ENCODE measurements at places on chromosomes 7 and 10.

DNA sequence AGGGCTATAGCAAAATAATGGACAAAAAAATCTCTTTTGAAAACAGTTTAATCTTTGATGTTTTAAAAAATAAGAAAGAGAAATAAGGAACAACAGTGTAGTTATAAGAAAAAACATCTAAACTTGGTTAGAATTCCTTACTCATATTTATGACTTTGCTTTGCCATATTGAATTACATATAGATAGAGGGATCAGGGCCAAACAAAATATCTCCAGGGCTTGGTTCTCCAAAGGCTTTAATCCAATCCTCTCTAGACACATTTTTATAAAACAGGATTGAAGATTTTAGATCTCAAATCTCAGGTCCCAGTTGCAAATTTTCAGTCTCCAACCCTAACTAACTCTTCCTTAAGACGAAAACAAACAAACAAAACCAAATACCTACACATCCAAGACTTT is 72.6 kb upstream of the RHOBTB1 start:
- no peak for DNase-seq

- no peak for DNase-seq
Measured at GRCh38 chr10:10156917-10157600, 860.6 kb upstream of the CELF2 start.

DNA sequence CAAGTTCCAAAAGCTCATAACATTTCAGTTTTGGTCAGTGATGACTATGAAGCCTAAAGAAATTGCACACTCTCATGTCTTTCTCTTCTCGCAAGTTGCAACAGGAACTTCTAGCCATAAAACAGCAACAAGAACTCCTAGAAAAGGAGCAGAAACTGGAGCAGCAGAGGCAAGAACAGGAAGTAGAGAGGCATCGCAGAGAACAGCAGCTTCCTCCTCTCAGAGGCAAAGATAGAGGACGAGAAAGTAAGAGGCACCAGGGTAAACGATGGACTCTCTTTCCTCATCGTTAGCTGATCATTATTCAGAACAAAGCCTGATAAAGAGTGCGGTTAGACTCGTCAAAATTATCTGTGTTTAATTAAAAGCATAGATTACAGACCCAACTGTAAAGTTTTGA is 94.7 kb downstream of the HDAC9 start:
- DNase-seq: no peak

DNA sequence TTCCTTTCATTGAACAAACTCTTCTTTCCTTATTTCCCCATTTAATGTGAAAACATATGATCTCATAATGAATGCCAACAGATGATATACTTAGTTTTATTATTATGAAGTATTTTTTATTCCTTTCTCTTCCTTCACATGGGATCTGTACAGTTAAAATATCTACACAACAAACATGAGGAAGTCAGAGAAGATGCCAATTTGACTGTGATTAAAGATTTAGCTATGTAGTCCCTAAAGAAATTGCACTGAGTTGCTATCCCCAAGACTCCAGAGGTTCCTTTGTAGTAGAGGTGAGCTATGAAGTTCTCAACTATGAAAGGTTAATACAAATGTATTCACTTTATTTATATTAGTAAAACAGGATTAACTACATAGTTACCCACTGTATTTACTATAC is 60.6 kb upstream of the LRRN3 start:
- no peak for DNase-seq

- no peak for DNase-seq
Measured at GRCh38 chr10:49257154-49257553, 41.8 kb upstream of the C10orf71 start.

GRCh38 chr10:15558136-15558535 is 161.6 kb downstream of the ITGA8 start:
- peak; percentile 68 for DNase-seq

- no peak for DNase-seq
Measured at GRCh38 chr7:77661816-77662215, 34.4 kb upstream of the RSBN1L start.

- no peak for DNase-seq
Measured at GRCh38 chr10:119129721-119130120, 25.8 kb downstream of the DENND10 start.

DNA sequence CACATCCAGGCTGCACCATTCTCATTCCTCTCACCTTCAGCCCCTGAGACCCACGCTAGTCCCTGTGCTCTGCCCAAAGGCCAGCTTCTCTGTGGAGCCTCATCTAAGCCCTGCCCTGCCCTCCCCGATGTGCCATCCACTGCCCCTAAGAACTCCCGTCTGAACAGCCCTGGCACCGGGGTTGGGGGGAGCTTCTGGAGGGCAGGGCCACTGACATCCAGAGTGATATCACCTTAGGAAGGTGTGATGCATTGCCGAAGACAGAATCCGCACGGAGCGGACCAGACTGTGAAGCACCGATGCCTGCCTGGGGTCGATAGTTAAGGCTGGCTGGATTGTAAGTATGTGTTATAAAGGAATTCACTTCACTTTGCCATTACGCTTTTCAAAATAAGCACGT is 511.0 kb downstream of the PTPRN2 start:
- DNase-seq: no peak

- no peak for DNase-seq
Measured at GRCh38 chr10:98088186-98088971, 46.1 kb upstream of the R3HCC1L start.

- no peak for DNase-seq
Measured at GRCh38 chr7:30278376-30278775, 6.0 kb upstream of the ZNRF2 start.

DNA sequence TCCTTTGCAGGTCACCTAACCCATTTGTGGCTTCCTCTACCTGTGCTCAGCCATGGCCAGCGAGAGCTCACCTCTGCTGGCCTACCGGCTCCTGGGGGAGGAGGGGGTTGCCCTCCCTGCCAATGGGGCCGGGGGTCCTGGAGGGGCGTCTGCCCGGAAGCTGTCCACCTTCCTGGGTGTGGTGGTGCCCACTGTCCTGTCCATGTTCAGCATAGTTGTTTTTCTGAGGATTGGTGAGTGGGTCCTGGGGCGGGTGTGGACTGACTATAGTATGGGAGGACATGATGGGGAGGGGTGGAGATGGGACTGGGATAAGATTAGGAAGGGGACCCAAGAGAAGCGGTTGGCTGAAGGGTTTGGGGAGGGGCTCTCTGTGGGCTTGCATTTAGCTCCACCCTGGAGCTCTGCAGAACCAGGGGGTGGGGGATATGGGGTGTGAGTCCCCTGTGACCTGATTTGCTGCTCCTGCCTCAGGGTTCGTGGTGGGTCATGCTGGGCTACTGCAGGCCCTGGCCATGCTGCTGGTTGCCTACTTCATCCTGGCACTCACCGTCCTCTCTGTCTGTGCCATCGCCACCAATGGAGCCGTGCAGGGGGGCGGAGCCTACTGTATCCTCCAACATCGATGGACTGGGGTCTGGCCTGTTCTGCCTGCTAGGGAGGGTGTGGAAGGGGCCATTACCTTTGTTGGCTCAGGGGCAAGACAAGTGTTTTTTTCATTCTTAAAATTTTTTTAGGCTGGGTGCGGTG is 1.8 kb downstream of the SLC12A9 start:
- peak; percentile 2 for DNase-seq

DNA sequence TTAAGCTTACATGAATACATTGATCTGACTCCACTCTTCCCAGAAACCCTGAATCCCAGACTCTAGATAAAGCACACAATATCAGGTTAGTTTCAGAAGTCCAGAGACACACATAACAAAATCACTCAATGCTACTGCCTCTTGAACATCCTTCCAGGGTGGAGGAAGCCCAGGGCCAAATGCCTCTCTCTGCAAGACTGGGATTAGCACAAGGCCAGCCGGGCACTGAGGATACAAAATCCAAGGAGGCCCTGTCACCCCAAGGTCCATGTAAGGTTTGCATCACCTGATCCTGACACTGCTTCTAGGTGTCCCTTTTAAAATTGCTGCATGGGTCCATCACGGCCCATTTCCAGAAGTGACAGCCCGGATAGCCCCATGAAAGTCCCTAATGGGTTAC is 2.6 kb upstream of the PLXNA4 start:
- no peak for DNase-seq

DNA sequence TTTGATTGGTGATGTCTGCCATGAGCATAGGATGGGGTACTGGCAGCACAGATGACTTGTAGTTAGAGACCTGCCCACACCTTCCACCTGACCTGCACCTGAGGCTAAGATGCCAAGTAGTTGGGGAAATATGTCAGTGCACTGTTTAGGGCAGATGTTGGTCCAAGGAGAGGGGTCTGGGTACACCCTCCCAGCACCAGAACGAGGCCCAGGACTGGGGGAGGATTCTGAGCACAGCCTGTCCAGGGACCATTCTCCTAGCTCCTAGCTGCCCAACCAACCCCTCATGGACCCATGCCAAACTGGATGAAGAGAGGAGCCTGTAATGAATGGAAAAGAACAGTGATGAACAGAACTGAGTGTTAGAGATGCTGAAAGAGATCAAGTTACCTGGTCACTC is 28.0 kb downstream of the FRMPD2 start:
- DNase-seq: no peak

GRCh38 chr7:86668315-86668714 is 24.6 kb downstream of the GRM3 start:
- DNase-seq: no peak
